ENCODE measurements at places on chromosomes 5 and 9.

DNA sequence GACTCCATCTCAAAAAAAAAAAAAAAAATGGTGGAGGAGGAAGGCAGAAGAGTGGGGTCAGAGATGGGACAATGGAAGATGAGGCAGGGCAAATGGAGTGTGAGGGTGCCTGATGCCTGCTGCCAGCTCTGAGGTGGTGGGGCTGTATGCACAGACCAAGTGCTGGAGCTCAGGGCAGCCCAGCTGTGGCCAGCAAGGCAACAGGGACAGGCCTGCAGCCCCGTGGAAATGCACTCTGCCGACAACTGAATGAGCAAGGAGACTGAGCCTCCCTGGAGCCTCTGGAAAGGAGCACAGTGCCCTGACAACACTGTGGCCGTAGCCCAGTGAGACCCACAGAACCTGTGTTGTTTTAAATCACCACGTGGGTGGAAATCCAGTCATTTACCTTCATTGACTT lies 22.9 kb upstream of the SMIM32 start:
- no peak for DNase-seq

DNA sequence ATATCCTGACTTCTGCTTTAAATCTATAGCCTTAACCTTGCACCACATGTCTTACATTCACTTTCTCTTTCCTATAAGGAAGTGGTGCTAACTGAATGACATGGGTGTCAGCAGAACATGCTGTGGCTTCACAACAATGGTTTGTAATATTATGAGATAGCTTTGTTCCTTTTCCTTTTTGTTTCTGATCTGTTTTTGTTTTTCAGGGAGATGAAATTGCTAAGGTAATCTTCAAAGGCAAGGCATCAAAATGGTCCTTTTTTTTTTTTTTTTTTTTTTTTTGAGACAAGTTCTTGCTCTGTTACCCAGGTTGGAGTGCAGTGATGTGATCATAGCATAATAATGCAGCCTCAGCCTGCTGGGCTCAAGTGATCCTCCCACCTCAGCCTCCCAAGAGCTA lies 53.6 kb upstream of the RANBP6 start:
- peak; percentile 5 for DNase-seq

DNA sequence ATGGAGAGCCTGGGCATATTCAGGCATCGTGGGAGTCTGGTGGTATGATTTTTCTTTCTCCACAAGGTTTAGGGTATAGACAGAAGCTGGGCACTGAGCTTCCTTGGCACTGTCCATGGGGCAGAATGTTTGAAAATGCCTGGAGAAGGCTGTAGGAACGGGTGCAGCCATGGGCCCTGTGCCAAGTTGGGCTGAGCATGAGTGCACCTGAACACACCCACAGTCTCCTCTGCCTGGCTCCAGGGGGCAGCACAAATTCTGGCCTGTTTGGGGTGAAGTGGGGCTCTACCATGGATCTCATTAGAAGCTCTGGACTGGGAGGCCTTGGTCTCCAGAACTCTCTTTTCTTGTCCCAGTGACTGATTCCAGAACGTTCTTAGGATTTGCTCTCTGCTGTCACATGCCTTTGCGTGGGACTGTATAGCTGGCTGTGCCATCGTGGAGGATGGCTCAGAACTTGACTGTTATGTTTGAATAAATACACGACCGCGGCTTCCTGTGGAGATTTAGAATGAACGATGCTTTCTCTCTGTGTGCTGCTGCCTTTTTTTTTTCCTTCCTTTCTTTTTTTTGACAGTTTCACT lies 229.8 kb downstream of the FANCC start:
- DNase-seq: no peak

DNA sequence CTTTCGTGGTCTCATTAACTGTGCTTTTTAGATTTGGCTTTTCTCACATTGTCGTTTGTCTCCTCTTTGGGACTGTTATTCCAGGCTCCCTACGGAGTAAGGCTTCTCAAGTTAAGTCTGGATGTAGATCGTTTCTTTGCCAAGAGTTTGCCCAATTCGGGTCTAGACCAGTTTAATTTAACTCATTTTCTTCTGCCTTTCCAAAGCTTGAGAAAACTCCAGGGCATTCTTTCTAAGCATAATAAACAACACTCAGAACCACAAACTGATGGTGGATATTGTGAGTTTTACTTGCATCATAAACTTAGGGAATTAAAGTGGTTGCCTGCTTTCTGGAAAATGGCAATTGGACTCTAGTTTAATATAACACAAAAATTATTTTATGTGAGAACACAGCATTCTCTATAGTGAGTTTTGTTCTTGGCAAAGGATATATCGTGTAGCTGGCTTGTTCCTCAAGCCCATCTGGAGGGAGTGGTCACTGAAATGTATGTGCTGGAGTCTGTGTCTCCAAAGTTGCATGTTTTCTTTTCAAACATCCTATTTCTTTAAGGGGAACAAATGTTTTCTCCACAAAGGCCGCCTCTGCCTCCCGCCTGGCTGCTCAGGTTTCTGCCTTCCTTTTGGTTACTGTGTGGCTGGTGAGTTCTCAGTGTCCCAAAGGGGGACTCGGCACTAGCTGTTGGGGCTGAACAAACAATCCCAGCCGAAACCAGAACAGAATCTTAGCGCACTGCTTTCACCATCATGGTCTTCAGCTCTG lies 211.3 kb upstream of the FBN2 start:
- DNase-seq: no peak

- no peak for DNase-seq
These were observed 174.6 kb upstream of the GRAMD2B start for GRCh38 chr5:126248611-126249010.
